ENCODE measurements at places on chromosomes 6 and 20.

DNA sequence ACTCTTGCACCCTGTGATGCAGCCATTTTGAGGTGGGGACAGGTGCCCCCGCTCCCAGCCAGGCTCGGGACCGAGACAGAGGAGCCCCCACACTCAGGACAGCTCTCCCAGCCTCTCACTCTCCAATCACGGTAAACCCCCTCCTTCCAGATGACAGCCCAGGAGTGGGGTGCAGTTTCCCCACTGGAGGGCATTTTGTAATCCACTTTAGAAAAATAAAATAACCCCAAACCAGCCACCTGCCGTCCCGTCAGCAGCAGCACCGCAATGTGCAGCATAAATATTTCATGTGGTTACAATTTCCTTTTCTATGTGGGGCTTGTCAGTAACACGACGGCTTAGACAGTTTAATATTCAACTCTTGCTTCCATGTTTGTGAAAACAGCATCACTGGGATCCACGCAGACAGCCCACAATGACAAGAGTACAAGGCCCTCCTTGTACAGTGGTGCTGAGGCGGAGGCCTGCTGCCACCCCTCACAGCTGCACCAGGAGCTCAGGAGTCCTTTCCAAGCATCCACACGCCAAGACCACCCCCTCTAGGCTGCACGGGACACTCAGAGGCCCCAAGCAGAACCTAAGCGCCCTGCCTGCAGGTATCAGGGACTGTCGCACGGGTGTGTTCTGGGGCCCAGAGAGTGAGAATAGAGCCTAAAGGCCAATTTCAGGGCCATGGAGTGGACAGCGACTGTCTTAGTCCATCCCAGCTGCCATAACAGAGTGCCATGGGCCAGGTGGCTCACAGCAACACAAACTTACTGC, 116.7 kb downstream of the JPH2 start:
- DNase-seq, result no peak

- DNase-seq, result no peak
Measured at GRCh38 chr20:61135968-61136367, 116.1 kb upstream of the CDH4 start.

DNA sequence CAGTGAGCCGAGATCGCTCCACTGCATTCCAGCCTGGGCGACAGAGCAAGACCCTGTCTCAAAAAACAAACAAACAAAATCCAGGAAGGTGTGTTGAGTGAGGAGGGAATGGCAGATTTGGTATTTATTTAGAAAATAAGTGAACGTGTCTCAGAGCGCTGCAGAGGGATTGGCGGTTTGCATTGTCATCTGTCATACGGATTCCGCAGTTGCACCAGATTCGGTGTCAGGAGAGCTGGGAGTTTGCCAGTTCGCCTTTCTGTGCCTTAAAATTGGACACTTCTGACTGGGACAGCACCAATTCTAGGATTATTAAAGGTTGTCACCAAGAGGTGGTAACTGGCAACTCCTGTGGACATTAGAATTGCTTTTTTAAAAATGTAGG, 912 bp downstream of the SNRNP48 start:
- no peak for DNase-seq

DNA sequence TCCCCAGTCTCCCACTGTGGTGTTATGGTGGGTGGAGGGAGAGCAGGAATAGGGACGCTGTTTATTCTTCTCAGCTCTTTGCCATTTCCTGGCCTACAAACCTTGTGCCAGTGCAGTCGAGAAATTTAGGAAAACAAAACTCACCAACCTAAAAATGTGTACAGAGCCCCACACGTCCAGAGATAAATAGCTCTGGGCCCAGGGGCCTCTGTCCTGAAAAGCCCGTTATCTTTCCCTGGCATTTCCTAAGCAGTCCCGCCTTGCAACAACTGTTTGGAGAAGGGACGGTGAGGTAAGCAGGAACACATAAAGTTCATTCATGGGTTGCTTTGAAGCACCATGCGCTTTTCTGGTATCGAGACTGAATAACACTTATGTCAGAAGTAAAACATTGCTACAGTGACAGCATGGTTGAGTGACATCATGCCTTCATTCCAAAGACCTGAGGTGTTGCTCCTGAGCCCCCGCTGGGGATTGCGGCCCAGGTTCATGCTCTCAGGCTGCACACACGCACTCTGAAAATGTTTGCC, 80.1 kb upstream of the NXT1 start:
- DNase-seq, result no peak

DNA sequence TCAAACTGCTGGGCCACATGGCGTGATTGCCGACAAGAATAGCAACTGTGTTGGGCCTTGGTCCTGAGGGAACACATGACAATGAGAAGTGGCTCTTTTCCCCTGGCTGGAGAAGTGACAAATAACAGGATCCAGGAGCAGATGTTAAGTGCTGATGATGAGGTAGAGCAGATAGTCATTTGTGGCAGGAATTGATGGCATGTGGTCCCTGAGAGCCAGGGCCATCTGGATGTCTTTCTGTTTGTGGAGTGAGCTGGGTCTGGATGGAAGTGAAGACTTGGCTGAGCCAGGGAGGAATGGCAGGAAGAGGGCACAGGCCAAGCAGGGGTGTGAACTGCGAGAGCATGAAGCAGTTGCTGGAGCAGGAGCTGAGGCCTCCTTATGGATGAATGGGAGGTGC, 67.8 kb downstream of the SCAND1 start:
- no peak for DNase-seq

DNA sequence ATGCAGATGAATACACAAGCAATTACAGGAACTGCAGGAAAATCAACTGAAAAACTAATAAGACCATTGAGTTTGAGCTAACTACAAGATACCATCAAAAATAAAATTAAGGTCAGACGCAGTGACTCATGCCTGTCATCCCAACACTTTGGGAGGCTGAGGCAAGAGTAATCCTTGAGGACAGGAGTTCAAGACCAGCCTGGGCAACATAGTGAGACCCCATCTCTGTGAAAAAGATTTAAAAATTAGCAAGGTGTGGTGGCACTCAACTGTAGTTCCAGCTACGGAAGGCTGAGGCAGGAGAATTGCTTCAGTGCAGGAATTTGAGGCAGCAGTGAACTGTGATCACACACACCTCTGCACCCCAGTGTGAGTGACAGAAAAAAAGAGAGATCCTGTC, 419.9 kb upstream of the SOX4 start:
- no peak for DNase-seq

DNA sequence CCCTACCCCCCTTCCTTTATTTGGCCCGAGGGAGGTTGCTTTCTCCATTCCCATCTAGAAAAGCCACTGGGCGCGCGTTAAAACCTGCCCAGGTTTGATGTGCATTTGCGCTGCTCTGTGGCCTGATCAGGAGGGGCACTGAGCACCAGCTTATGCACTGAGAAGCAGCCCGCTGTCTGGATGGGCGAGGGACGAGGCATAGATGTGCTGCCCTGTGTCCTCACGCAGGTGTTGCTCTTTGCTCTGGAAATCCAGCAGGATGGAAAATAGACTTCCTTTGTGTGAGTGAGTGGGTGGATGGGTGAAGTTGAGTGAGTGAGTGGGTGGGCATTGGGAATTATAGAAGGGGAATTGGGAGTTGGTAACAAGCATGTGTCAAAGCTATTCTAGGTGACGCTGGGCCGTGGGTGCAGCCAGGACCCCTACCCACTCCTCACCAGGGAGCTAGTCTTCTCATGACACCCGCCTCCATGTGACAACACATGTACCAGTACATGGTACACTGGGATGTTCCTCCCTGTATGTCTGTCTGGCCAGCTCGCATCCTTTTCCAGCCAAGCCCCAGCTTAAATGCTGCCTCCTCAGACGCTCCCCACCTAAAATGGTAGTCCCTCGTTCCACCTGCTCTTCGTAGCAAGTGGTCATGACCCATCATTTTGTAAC, 162.6 kb downstream of the DTNBP1 start:
- DNase-seq, result no peak

DNA sequence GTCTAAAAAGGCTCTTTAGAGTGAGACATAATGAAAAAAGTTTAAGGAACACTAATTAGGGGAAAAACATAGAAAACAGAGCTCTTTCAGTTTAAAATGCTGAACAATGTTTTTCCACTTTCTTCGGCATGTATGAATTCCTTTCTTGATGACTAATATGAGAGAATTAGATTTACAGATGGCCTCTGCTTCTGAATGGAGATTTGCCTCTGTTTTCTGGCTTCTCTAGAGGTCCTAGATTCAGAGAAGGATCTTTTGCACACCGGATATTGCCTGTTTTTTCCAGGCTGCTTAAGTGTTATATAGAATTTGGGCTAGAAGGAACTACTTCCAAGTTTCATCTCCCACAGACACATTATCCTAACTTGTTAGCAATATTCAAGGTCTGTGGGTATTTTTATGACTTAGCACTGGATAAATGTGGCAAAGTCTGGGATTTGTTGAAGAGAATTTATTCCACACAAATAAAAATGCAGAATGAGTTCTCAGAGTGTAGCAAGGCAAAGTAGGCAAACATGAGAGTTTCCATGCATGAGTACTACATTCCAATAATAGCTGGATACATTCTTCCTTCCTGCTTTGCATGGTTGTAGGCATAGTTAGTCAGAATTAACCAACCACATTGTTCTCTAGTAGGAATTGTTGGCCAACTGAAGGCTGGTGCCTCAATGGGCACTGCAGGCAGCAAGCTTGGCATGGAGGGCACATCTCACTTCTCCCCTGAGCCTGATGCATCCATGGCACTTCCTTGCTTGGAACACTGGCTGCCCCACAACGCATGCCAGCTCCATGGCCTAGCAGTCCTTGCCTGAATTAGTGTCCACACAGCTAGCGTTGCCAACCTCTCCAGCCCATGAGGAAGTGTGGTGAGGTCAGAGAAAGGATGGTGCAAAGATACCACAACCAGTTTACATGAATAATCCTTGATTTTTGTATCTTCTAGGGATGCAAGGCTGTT, 224.2 kb downstream of the CLIC5 start:
- DNase-seq, result peak; percentile 36

DNA sequence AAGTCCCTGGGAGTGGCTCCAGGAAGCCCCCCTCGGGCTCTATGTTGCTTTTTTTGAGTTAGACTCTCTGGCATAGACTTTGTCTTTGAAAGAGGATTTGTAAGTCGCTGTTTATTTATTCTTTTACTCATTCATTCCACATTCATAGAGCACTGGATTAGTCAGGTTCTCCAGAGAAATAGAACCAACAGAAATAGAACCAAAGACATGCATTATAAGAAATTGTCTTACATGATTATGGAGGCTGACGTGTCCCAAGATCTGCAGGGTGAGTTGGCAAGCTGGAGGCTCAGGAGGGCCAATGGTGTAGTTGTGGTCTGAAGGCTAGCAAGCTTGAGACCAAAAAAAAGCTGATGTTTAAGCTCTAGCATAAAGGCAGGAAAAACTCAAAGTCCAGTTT, 98.3 kb upstream of the CHD6 start:
- no peak for DNase-seq

- no peak for DNase-seq
Measured at GRCh38 chr6:131807321-131807643, 538 bp upstream of the ENPP1 start.

Measured in GM04504 (cell line).